ENCODE measurements at places on chromosomes 13 and 19. TPM values are rescaled to one million over a fixed set of nuclear protein-coding genes. Genes with fewer than 3 reads are reported as not detected.

- no peak for DNase-seq
Measured at GRCh38 chr19:45027371-45027770, 11.5 kb upstream of the CLASRP start.

GRCh38 chr13:99976575-99976974, 5.0 kb upstream of the ZIC5 start:
- DNase-seq = no peak

DNA sequence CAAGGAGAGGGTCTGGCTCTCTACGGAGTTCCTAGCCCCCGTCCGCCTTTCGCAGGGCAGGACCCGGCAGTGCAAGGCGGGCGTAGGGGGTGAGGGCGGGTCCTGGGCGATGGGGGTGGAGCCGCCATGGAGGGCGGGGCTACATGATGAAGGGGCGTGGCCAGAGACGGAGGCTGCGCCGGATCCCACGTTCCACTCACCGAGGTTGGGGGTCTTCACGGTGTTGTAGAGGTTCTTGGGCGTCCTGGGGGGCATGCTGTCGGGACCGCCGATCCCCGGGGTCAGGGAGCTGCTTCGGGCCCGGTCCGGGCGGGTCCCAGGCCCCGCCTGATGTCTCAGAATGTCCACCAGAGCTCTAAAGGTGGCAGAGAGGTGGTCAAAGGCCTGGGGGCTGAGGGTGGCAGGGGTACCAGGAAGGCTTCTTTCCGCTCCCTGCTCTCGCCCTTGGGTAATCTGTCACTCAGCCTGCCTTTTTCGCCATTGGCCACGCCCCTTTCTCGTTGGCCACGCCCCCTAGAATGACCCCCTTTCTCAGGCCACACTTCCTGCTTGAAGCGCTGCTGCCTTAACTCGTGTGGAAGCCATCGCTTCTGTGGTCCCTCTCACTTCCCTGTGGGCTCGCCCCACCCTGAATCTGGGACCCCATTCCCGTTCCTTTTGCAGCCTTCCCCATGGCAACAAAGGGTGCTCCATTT, 2.5 kb downstream of the SHISA7 start:
- no peak for DNase-seq

DNA sequence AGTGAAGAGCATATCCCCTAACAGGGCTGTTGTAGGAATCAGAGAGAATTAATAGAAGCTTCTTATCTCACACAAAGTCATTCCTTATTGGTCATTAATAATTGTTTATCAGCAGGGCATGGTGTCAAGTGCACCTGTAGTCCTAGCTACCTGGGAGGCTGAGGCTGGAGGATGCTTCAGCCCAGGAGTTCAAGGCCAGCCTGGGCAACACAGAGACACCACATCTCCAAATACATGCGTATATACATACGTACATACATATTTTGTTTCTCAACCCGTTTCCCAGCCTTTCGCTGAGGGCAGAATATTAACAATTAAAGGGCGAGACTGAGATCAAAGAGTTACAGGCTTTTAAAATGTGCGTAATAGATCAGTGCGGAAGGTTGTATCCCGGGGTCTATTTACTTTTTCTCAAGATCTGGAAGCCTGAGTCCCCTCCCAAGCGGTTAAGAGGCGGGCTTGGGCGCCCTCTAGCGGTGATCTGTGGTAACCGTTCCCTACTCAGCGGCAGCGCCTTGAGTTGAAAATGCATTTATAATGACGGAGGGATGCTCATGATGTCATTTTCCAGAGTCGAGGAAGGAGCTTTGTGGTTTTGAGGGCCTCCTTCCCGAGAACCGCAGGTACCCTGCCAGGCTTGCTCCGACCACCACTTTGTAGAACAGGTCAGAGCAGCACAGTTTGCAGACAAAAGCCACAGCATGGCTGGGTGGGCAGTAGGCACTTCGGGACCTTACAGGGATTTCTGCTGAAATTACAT, 169.6 kb upstream of the GPR12 start:
- peak; percentile 28 for DNase-seq

DNA sequence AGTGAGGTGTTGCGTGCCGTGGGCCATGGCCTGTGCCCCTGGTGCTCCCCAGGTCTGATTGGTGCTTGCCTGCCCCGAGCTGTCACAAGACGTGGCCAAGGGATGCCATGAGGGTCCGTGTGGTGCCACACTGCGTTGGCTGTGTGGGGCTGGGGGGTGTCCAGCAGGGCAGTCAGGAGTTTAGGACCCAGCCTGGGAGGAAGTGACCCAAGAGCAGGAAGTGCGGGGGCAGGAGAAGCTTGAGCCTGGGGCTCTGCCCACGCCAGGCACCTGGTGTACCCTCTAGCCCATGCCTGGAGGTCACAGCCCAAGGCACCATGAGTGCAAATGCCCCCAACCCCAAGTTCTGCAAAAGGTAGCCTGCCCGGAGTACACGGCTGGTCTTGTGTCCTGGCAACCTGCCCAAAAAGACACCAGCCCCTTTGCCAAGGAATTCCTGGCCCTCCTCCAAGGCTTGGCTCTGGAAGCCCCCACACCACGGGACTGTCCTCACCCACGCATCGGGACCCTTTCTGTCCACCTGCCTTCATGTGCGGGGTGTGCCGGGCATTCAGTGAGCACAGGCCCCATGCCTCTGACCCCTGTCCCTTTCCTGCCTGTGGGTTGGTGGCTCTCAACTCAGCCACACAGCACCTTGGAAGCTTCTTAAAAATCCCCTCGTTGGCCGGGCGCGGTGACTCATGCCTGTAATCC, 24.9 kb downstream of the MPND start:
- peak; percentile 53 for DNase-seq

DNA sequence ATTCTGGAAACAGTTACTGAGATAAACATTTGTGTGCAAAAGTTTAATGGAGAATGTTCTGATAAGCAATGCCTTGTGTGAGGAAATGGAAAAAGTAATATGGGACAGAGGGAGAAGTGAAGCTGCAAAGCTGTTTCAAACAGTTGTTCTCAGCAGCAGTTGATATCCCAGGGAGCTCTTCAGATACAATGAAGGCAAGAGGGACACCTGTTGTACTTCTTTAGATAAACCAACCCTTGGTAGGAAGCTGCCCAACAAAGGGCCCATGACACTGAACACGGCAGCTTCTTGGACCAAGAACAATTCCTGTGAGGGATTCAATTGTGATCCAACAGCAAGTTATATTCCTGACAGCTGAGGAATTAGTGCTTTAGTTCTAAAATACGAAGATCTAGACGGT, 894.3 kb upstream of the PCDH20 start:
- DNase-seq = no peak

GRCh38 chr19:1853295-1854038, 5.2 kb upstream of the REXO1 start:
- peak; percentile 79 for DNase-seq

GRCh38 chr19:45471111-45471930, 3.5 kb downstream of the FOSB start:
- DNase-seq = no peak

IRGC gene
- total RNA-seq = not detected

PRR19 gene
- total RNA-seq = 1.0 TPM
